ENCODE measurements at places on chromosomes 4 and X.

DNA sequence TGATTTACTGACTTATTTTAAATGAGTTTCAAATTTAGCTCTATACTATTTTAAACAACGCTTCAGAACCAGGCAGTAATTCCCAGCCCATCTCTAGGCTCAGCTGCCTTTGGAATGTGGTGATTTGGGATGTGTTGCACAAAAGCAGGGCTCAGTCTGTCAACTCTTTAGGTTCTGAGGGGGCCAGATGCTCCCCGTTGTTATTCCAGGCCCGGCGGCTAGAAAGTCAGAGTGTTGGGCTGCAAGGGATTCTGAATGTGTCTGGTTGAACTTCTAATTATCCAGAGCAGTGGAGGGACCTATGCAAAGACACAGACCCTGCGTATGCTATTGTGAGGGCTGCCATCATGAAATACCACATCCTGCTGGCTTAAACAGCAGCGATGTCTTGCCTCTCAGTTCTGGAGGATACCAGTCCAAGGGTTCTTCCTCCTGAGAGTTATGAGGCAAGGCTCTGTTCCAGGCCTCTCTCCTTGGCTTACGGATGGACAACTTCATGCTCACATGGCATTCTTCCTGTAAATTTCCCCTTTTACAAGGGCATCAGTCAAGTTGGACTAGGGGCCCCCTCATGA lies 123.2 kb upstream of the TRIM2 start:
- DNase-seq: no peak

- DNase-seq: no peak
These were observed 87.9 kb downstream of the YIPF7 start for GRCh38 chr4:44563496-44563895.

DNA sequence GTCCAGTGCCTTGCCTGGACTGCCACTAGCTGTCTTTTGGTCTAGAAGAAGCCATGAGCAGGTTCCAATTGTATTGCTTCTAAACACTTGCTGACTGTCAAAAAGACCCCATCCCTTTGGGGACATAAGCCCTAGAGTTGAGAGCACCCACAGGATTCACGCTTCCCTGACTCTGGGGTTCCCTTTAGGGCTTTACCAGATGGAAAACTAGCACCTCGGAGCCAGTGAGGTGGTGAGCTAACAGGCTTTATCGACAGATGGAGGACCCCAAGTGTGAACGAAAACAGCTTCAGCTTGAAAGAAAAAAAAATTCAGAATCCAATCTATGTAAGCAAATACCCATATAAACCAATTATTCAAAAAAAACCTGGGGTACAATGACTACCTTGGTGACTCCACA lies 90.8 kb downstream of the NAA11 start:
- no peak for DNase-seq

DNA sequence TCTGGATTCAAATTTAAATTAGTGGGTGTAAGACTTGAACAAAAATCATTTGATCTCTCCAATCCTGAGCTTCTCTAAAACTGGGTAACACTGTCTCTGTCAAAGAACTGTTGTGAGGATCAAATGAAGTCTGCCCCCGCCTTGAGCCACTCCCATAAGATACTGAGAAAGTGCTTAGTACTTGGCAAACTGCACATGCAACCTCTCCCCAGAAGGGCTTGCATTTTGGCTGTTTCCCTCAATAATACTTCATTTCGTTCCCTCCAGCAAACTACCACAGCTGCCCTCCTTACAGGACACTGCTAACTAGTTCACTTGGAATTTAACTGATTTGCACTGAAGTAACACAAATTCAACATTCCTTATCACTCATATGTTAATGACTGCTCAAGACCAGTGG lies 79.8 kb downstream of the APBB2 start:
- DNase-seq: no peak

GRCh38 chr4:176782794-176783193 lies 9.9 kb downstream of the VEGFC start:
- no peak for DNase-seq

DNA sequence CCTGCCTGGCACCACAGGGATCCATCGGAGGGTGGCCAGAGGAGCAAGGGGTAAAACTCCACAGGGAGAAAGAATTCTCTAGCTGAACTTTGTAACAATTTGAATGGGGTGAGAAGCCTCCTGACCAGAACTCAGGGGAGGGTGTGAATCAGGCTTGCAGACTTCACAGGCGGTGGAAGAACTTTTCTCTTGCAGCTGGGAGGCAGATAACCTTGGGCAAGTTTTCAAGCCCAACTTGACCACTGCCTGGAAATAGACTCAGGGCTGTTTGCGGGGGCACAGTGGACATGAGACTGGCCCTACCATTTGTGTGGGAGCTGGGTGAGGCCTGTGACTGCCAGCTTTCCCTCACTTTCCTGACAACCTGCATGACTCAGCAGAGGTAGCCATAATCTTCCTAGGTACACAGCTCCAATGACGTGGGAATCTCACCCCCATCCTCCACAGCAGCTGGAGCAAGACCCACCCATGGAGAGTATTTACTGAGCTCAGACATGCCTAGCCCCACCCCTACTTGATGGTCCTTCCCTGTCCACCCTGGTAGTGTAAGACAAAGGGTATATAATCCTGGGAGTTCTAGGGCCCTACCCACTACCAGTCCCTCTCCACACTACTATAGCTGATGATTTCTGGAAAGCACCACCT lies 210.0 kb upstream of the AGTR2 start:
- no peak for DNase-seq

DNA sequence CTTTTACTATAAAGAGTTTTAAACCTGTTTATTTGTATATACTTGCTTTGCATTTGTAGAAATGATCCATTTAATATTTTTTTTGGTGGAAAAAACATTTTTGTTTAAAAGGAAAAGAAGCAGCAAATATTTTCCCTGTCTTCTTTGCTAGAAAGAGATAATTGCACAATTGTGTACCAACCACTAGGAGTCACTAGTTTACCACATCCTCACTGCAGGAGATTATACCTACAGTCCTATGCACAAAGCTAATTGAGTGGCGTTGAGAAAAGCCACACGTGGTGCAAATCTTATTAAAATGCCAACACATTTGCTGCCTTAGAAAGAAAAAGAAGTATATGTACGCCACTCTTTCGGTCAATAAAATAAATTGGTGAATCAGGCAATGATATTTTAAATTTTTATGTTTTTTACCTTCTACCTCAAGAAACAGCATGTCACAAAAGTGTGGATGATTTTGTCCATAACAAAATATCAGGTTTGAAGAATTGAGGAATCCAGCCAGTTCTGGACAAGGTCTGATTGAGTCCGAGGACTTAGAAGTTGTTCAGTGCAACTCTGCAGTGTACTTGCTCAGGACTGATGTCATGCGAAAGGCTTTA lies 102.9 kb downstream of the GRXCR1 start:
- no peak for DNase-seq

DNA sequence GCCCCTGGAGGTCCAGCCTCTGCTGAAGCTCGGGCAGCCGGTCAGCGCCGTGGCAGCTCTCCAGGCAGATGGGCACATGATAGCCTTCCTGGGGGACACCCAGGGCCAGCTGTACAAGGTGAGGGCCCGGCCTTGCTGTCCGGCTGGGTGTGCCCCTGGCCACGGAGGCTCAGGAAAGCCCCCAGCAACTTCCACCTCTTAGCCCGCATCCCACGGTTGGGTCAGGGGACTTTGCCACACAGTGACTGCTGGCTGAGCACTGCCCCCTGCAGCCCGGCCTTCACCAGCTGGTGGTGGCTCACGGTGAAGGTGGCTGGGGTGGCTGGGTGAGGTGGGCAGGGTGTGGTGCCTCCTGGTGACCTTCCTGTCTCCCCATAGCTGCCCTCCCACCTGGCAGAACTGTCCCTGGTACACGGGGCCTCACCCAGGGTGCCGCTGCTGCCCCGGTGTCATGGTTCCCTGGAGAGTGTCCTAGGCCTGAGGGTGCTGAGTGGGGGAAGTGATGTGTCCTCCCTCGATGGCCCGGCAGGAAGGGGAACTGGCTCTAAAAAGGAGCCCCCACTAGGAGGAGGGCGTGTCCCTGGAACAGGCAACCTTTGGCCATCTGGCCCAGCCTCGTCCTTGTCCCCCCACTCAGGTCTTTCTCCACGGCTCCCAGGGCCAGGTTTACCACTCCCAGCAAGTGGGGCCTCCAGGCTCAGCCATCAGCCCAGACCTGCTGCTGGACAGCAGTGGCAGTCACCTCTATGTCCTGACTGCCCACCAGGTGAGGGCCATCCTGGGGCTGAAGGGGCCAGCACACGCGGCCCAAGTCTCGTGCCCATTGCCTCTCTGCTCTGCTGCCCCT lies 4.5 kb downstream of the PLXNB3 start:
- DNase-seq: no peak

DNA sequence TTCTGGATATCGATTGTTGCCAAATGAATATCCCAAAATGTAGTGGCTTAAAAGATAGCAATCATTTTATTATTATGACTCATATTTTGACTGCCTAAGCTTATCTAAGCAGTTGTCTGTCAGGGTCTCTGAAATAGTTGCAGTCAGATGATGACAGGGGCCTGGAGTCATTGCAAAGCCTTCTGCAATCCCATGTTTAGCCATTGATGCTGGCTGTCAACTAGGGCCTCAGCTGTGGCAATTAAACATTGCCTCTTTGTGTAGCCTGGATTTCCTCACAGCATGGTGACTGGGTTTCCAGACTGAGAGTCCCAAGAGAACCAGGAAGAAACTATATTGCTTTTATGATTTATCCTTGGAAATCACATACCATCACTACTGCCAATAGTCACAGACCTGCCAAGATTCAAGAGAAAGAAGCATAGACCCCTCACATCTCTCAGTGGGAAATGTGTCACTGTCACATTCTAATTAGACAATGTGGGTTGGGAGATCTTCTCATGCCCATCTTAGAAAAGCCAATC lies 227.3 kb upstream of the NOCT start:
- DNase-seq: no peak

DNA sequence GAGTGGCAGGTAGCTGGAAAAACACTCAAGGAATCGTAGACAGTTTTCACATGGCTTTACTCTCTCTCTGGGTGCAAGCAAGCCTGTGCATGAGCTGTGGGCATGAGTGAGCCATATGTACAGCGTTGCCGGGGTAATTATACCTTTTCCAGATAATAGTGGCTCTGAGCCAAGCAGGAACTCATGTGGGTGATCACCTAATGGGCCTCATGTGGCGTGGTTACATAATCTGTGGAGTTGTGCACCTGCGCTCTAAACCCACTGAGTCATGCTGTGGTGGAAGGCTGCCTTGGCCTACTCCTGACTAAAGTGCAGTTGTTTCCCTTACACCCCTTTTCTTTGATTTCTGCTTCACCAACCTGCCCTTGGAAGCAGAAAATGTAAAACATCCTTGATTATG lies 1564.5 kb upstream of the PCDH10 start:
- no peak for DNase-seq

GRCh38 chr4:42573249-42573648 lies 83.7 kb downstream of the ATP8A1 start:
- no peak for DNase-seq

GRCh38 chr4:124483048-124483906 lies 229.3 kb downstream of the ANKRD50 start:
- DNase-seq: no peak

DNA sequence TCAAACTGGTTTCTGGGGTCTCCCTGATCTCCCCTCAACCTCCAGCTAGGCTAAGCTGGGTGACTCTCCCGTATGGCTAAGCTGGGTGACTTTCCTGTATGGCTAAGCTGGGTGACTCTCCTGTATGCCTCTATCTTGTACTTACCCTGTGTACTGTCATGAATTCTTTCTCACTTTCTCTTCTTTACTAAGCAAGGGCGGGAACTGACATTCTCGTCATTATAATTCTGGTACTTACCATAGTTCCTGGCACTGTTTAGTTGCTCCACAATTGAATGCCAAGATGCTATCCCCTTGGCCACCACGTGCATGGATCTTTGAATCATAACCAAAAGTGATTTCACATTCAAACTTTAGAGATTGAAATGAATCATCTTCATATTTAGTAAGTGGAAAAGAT lies 8.8 kb downstream of the INTU start:
- DNase-seq: no peak

- DNase-seq: no peak
These were observed 303.7 kb upstream of the MAGEB2 start for GRCh38 chrX:29911673-29912072.

GRCh38 chr4:5371415-5372190 lies 320.3 kb downstream of the STK32B start:
- no peak for DNase-seq

- DNase-seq: no peak
These were observed 10.2 kb upstream of the INTU start for GRCh38 chr4:127622621-127622920.

- no peak for DNase-seq
These were observed 73.1 kb upstream of the CCDC160 start for GRCh38 chrX:134163836-134164235.

GRCh38 chrX:39149761-39150160 lies 348.5 kb downstream of the MID1IP1 start:
- no peak for DNase-seq

Measured in upper lobe of left lung (tissue), 6 donors.